ENCODE measurements at places on chromosomes 16 and 17. TPM values are rescaled to one million over a fixed set of nuclear protein-coding genes. Genes with fewer than 3 reads are reported as not detected.
A peak's percentile ranks its signal among the peaks of the same experiment; 100 is the strongest.

RSKR gene
- polyA plus RNA-seq, result 3.3 TPM

HEXIM1 gene
- polyA plus RNA-seq, result 51.7 TPM

HSD17B1 gene
- 2.7 TPM for polyA plus RNA-seq

NOD2 gene
- 0.81 TPM for polyA plus RNA-seq

DNA sequence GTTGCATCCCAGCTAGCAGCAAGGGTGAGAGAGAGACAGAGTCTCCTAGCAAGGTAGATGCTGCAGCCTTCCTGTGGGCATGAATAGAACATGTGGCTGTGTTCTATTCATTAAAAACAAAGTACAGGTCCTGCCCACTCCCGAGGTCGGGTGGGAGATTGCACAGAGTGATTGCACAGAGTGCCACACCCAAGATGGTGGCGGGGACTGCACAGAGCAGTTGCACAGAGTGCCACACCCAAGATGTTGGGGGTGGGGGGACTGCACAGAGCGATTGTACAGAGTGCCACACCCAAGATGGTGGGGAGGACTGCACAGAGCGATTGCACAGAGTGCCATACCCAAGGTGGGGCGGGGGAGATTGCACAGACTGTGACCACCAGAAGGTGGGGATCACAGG lies 410.8 kb upstream of the EEF2KMT start:
- DNase-seq, result no peak

GRCh38 chr16:58016840-58017446 lies 8.6 kb upstream of the MMP15 start:
- DNase-seq, result no peak

DNA sequence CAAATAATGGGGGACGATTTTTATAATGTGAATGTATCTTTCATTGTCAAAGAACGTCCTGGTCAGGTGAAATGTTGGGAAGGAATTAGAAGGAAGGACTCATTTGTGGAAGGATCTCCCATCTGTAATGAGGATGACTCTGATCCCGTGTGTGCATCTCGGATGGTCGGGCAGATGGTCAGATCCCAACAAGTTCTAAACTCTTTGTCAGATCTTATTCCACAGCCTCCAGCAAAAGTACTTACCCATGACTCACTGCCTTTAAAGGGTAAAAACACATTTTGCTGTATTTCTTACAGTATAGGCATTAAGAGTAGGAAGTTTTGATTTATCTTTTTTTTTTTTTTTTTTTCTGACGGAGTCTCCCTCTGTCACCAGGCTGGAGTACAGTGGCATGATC lies 539 bp upstream of the KRTAP4-8 start:
- no peak for DNase-seq

DNA sequence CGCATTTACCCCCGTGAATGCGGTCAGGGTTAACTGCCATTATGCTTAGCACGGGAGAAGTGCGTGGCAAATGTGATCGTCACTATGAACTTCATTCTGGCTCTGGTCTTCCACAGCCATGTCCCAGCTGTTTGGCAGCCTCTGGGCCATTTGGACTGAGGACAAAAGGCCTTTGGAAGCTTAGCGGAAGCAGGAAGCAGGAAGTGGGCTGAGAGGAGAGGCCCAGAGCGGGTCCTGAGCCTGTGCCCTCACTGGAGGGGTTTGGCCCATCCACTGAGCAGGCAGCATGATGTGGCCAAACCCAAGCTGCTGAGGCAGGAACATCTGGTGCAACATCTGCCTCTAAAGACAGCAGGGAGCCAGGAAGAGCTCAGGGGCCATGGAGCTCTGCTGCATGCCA lies 345.9 kb downstream of the C16orf95 start:
- no peak for DNase-seq

DNA sequence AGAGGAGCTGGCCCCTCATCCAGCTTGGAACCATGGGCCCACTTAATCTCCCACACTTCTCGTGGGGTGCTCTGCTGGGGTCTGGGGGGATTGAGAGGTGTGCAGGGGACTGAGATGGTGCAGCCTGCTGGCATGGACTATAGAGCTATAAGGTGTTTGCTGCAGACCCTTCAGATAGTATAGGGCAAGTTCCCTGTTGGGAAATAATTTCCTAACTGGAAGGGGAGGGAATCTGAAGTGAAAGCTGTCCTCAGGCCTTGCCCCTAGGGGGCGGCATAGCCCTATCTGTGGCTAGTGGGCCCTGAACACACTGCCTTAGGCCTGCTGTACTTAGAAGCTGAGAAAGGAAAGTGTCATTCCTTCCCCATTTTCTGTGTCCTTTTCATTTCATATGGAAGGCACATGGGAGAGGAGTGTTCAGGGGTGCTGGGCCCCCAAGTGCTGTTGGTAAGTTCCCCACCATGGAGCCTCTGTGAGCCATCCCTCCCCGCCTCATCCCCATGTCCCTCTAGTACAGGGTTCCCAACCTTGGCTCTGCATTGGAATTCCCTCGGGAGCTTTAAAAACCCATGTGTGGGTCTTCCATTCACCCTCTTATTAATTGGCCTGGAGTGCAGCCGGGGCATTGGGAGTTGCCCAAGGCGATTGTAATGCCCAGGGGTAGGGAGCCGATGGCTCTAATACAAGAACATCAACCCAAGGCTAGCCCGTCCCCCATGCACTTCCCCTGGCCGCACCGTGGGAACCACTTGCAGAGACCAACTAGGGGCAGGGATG lies 19.7 kb downstream of the GOSR2 start:
- peak; percentile 88 for DNase-seq

Data from small intestine (tissue), 16 donors.